ENCODE measurements at places on chromosomes 12 and 14.
A peak's percentile ranks its signal among the peaks of the same experiment; 100 is the strongest.

DNA sequence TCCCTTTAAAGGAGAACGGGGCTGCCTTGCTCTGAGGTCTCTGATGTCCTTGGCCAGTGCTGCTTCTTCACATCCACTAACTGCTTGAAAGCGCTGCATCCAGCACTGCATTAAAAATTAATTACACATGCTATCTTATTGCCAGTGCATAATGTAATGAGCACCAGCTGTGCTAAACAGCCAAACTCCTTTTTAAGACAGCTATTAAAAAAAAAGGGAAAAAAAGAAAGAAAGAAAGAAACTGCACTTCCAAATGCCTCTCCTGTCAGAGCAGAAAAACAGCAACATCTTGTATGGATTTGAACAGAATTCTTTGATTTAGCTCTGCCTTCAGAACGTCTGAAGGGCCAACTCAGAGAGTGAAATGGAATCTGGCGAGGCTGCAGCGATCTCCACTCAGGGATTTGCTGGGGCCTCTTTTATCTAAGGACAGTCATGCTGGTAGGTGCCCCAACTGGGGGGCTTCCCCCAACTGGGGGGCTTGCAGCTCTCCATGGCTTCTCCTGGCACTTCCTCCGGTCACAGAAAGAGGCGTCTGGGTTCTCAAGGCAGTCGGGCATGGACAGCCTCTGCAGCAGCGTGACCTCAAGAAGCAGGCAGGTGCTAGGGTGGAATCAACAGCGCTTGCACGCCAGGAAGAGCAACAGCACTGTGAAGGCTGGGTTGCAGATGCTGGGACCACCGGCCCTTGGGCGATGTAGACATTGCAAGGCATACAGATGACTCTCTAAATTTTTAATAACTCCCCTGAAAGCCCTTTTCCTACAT is 46.4 kb downstream of the BCL11B start:
- no peak for DNase-seq

GRCh38 chr12:95874452-95874851 is 15.7 kb downstream of the SNRPF start:
- no peak for DNase-seq

DNA sequence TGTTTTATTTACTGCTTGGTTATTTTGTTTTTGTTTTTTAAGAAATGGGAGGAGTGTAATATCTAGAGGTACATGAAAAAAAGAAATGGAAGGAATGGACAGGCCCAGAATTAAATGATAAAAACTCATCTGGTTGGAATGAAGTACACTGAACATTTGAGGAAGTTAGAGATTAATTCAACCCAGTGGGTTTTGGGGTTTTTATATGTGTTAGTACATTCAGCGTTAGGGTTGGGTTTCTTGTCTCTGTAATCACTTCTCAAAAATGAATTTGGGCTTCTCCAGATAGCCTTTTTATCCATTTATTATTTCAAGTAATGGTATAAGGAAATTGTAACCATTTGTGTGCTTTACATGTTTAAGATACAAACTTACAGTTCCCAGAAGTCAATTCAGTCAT is 19.5 kb upstream of the NUP107 start:
- DNase-seq: no peak

DNA sequence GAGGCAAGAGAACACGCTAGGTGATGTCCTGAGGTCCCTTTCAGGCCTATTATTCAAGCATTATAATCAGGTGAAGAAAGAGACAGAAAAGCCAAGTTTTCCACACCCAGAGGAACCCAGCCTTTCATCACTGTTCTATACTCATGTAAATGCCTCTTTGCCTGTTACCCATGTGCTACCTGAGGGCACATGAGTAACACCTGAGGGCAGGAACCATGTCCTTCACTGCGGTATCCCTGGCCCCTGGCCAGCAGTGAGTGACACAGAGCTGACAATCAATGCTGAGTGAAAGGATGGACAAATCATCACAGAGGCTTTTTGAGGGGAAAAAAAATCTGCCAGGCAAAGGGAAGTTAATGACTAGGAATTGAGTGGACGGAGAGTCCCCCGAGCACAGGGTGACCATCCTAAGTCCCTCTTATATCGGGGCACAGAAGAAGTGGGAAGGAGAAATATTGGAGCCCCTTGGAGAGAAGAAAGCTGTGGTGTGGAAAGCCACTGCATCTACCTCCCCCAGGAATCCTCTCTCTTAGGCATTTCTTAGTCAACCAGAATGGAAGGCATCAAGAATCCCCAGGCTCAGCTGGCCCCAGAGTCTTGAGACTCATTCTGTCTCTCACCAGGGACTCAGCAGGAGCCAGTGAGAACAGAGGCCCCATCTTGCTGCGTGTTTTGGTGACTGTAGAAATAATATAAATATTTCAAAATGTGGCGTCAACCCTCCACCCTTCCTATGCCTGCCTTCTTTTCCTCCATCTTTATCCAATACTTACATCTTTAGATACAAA is 212.9 kb downstream of the DPF3 start:
- DNase-seq: peak; percentile 17

DNA sequence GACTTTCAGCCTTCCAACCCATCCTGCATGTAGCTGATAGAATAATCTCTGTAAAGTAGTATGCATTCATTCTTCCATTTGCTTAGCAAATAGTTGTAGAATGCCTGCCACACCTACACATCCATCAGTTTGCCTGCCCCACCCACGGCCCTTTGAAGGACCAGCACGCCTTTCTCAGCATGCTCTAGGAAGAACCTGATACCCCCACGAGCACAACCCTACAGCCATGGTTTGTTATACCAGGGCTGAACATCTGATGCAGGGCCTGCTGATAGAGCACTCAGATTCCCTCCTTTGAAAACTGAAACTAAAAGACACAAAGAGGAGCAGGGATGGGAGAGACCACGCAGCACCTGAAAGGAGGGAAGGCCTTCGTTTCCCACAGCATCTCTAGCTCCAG is 205.1 kb downstream of the ANO2 start:
- DNase-seq: no peak

DNA sequence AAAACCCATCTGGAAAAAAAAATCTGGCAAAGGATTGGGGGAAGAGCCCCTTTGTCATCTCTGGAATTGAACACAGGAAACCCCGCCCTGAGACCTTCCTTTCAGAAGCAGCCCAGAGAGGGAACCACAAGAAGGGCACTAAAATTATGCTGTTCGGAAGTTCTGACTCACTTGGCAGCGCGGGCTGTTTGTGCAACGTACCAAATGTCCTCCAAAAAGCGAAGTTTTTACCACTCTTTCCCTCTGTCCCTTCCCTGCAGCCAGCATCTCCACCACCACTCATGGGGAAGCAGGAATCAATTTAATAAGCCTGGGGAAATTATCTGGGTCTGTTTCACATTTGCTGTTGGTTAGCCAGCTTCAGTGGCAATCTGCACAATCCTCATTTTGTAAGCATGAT is 3.2 kb upstream of the SYNE3 start:
- peak; percentile 36 for DNase-seq

DNA sequence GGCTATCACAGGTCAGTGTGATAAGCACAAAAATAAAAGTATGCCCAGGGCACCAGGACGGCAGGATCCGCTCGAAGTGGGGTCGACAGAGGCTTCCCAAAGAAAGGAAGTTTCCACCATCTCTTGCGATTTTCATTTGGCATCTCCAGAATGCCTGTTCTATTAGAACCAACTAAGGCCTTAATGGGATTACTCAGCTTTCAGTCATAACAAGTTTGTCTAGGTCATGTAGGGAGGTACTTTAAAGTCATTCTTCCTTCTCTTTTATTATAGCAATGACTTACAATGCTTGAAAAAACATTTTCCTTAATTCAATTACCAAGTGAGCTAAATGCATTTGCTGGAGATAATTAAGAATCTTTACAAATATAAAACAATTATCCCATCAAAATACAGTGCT is 83.6 kb upstream of the DIO3 start:
- no peak for DNase-seq

DNA sequence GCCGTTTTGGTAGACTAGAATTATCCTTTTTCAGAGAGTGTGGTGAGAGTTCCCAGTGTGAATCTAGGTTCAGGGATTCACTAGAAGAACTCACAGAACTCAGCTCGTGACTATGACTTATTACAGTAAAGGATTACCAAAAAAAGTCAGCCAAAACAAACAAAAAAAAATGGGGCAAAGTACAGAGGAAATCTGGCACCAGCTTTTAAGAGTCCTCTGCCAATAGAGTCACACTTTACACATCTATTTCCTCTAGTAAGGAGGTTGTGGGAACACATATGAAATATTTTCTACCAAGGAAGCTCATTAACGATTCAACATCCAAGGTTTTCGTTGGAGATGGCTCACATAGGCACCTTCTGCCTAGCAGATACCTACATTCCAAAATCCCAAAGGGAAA is 28.2 kb downstream of the TSPAN19 start:
- no peak for DNase-seq

- DNase-seq: no peak
These were observed 43.9 kb downstream of the BHLHE41 start for GRCh38 chr12:26080911-26081310.

DNA sequence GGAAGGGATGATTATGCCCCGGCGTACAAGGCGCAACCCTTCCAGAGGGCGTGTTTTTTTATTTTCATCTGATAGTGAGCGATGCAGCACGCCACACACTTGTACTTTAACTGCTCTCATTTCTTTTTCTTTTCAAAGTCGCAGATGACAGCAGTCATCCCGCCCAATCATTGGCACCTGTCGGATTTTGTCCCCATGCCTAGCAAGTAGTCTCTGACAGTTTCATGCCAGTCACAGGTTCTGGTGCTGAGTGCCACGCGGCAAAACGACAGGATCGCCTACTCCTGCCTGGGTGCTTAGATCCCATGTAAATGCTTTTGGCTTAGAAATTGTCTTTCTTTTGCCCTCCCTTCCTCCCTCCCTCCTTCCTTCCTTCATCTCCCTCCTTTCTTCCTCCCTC is 117.7 kb downstream of the GLT1D1 start:
- no peak for DNase-seq

DNA sequence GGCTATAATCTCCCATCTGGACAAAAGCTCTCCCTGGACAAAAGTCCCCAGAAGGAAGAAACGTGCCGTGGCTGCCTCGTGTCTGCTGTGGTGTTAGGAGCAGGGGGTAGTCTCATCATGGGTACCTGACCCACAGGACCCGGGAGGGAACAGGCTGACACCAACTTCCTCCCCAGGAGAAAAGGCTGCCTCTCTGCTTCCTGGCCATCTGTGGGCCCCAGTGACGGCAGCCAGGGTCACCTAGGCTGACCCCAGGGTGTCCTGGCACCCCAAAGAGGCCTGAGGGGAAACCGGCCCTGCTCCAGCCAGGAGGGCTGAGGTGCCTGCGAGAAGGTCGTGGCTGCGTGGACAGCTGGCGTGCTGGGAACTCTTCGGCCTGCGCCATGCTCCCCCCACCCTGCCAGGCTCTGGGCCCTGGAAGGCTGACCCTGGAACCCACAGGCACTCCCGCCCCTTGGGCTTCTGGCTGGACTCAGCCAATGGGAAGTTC is 133.9 kb downstream of the RFLNA start:
- DNase-seq: no peak

- peak; percentile 81 for DNase-seq
These were observed 64.2 kb upstream of the TMCC3 start for GRCh38 chr12:94714378-94715114.

DNA sequence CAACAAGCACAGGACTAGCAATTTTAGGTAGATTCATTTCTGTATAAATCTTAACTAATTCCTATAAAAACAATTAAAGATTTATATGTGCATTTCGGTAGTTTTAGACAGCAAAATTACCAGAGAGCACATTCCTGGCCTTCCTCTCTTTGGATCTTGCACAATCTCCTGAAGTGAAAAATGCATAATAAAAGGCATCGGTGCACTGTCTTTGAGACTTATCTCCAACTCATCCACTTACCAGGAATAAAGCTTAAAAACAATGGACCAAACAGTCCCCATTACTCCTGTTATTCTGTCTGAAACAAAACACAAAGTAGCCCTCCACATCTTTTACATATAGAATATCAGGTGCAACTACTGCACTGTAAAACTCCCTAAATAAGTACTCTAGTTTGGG is 69.3 kb downstream of the HECTD1 start:
- no peak for DNase-seq

GRCh38 chr14:85565862-85566296 is 35.9 kb downstream of the FLRT2 start:
- DNase-seq: peak; percentile 67

GRCh38 chr12:45389426-45389825 is 173.5 kb downstream of the ANO6 start:
- DNase-seq: no peak

- peak; percentile 98 for DNase-seq
These were observed 1.4 kb upstream of the GARIN2 start for GRCh38 chr14:67187826-67188225.

DNA sequence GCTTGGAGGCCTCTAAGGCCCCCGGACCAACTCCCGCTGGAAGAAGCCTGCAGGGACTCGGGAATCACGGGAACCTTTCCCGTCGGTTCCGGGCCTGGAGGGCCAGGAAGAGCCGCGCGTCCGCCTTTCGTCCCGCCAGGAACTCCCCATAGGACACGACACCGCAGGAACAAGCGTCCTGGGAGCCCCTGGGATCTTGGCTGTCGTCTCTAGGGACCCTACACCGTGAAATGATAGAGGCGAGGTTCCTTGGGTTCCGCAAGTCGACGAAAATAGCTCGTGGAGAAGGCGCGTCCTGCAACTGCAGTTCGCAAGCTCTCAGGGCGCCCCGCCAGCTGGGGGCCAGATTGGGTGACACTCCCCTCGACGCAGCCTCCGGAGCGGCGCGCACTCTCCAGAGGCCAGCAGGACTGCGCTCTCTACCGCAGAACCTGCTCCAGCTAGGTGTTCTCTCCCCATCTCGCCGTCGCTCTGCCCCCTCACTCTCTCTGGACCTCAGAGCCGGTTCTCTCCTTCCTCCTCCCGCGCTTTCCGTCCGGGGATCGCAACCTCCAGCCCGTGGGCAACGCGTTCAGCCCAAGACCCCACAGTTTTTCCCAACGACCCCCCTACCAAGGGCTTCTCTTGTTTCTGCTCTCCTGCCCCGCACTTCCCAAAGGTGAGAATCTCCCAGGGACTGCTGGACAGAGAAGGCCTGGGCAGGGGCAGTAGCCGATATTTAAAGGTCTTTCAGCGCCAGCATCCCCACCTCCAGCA is 776 bp downstream of the BMP4 start:
- no peak for DNase-seq

DNA sequence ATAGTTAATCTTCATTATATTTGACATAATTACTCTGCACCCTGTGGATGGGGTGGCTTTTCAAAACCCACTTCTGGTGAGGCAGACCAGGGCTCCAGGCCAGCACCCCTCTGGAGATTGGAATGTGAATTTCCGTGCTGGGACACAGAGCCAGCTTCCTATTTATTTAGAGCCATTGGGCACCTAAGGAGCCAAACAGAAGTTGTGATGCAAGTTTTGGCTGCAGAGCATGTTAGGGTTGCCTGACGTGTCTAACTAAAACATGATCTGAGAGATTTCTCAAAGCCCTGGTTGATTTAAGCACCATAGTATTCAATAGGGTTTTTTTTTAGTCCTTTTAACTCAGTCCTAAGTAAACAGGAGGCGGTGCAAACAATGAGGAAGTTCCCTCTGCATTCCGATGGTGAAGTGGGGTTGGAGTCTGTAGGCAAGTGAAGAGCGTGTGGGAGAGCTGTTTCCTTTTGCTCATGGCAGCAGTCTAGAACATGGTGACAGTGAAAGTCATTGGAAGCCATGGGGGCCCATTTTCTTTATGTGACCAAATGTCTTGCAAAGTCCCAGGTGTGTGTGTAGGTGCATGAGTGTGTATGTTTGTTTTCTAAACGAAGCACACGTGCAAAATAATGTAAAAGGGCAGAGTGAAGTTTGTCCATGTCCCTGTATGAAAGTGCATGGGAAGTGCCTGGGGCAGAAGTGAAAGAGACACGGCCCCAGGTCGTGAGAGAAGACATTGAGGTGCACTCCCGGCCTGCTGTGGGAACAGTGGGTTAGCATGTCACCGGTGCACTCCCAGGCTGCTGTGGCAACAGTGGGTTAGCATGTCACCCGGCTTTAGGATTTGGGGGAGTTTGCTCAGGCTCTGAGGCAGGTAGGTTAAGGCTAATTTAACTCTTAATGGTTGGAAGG is 117.7 kb downstream of the PRKCH start:
- peak; percentile 81 for DNase-seq
